ENCODE measurements at places on chromosomes 7 and 10.

DNA sequence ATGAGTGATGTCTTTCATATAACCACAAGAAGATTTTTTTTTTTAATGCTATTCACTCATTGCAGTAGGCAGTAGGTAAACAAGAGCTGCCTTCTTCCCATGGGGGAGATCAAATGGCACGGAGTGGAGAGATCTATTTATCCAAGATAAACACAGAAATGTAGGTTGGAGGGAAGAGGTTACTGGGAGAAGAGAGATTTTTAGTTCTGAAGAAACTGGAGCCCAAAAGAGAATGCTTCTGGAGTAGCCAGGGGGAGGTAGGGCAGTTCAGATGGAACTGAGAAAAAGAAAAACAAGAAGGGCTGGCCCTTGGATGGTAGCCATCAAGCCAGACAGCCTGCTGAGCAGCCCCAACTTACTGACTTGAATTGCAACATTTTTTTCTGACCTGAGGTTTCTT lies 270.1 kb upstream of the TPK1 start:
- no peak for DNase-seq

- no peak for DNase-seq
Measured at GRCh38 chr7:122974229-122974628, 21.3 kb downstream of the TAS2R16 start.

GRCh38 chr10:64096941-64097340 lies 575.7 kb downstream of the REEP3 start:
- DNase-seq = no peak

DNA sequence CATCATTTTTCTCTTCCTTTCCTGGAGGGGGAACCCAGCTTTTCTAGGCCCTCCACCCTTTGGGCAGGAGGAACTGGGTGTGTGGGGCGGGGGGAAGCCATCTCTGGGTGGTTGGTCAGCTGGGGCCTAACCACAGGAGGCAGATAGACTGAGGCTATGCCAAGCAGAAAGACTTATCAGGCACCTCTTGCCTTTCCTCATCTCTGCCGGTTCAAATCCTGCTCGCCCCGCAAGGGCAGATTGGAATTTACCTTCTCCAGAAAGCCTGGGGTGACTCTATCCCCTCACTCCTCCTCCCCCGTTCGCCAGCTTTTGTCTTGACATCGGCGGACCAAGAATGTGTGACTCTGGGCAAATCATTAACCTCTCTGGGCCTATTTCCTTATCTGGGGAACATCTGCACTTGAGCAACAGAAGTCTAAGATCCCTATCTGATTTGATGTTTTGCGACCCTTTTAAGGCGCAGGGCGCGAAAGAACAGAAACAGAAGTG lies 584 bp upstream of the GARS1 start:
- DNase-seq = peak; percentile 36

GRCh38 chr10:81520688-81521087 lies 354.3 kb upstream of the NRG3 start:
- DNase-seq = no peak

DNA sequence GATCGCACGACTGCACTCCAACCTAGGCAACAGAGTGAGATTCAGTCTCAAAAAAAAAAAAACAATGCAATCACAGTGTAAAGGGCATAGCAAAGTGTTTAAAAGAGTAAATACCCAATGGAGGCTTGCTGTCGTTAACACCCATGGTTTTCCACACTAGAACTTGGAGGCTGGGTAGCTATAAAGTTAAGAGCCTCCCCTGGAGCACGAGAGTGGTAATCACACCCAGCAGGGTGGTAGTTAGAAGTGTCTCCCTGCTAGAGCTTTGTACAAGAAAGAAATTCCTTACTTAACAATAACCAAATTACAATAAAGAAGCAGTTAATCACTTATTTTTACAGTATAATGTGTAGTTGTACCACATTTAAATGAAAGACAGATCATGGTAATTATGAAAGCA lies 1078.9 kb downstream of the NRG3 start:
- no peak for DNase-seq

DNA sequence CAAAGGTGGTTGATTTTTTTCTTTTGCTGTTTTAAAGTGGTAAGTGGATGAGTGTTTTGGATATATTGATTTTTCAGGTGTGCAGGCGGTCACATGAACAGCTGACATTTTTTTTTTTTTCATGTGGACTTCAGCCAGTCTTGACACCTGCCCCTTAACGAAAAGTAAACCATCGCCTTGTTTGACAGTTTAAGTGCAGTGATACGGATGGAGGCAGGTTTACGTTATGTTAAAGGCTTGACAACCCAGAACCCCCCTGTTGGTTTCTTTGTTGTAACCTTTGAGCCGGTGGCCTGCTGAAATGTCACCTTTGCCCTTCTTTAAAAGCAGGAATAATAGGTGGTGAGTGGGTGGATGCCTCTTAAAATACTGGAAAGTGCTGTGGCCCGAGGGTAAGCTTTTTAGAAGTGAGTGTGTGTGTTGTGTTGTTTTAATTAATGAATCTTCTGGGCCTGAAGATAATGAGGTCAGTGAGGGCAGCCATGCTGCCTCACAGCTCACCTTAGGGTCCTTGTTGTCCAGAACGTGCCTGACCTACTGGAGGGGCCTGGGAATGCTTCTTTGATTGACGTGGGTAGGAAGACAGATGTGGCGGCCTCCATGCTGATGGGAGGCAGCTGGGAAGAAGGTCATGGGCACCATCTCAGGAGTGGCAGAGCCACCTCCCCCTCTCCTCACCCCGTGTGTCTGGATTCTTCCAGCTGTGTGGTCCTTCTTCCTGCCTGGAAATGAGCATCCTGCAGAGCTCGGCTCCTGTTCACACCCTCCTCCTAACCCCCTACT lies 69.8 kb downstream of the TCF7L2 start:
- no peak for DNase-seq

GRCh38 chr10:79286318-79286951 lies 60.8 kb upstream of the PPIF start:
- peak; percentile 98 for DNase-seq

- peak; percentile 96 for DNase-seq
Measured at GRCh38 chr7:17770710-17771375, 169.5 kb downstream of the SNX13 start.

- DNase-seq = peak; percentile 52
Measured at GRCh38 chr7:121994625-121995410, 121.9 kb downstream of the PTPRZ1 start.

- DNase-seq = no peak
Measured at GRCh38 chr10:131358741-131359442, 47.4 kb upstream of the TCERG1L start.

- no peak for DNase-seq
Measured at GRCh38 chr10:127983344-127984100, 76.6 kb downstream of the PTPRE start.

- no peak for DNase-seq
Measured at GRCh38 chr7:26619348-26619984, 244.9 kb downstream of the SKAP2 start.

DNA sequence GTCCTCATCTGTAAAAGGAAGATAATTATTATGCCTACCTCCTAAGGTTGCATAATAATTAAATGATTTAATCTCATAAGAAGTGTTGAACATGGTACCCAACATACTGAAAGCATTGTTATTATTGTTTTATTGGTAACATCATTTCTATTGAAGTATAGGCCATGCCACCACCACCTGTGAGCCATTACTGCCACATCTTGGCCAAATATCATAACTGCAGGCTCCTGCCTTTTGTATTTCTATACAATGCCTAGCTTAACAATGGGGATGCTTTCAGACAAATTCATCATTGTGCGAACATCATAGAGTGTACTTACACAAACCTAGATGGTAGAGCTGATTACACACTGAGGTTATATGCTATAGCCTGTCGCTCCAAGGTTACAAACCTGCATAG lies 61.1 kb upstream of the NPSR1 start:
- DNase-seq = no peak

DNA sequence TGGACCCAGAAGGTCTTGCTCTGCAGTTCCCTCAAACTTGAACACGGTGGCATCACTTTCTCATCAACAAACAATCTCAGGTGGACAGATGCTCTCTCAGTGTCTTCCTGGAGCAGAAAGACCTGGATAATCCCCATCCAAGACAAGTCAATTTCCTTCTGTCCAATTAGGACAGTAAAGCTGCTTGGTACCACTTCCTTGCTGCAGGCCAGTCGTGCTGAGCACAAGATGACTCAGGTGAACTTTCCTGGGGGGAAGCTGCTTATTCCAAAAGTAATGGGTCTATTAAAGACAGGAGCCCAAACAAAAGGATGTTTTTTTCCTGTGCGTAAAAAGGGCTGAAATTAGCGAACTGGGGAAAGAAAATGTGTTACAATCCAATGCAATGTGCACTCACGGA lies 107.6 kb upstream of the AFAP1L2 start:
- DNase-seq = no peak

DNA sequence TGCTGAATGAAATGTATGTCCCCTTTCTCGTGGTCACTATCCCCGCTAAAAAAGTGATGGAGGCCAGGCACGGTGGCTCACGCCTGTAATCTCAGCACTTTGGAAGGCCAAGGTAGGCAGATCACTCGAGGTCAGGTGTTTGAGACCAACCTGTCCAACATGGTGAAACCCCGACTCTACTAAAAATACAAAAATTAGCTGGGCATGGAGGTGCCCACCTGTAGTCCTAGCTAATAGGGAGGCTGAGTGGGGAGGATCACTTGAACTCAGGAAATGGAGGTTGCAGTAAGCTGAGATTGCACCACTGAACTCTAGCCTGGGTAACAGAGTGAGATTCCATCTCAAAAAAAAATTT lies 91.4 kb upstream of the MKLN1 start:
- no peak for DNase-seq

- DNase-seq = no peak
Measured at GRCh38 chr10:6053816-6054631, 8.1 kb downstream of the IL2RA start.

GRCh38 chr7:151025924-151026671 lies 1.8 kb upstream of the ATG9B start:
- DNase-seq = no peak

DNA sequence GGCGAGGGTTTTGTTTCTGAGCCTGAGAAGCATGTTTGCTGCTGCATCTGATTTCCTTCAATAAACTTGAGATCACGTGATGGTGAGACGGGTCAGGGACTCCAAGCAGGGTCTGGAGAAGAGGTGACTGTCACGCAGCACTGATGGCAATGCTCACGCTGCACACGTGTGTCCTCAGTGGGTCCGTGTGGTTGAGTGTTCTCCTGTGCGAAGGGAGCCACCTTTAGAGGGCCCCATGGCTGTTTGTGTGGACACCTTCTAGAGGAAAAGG lies 100.4 kb downstream of the WDR37 start:
- no peak for DNase-seq

GRCh38 chr10:74177140-74177677 lies 26.2 kb downstream of the ADK start:
- no peak for DNase-seq

DNA sequence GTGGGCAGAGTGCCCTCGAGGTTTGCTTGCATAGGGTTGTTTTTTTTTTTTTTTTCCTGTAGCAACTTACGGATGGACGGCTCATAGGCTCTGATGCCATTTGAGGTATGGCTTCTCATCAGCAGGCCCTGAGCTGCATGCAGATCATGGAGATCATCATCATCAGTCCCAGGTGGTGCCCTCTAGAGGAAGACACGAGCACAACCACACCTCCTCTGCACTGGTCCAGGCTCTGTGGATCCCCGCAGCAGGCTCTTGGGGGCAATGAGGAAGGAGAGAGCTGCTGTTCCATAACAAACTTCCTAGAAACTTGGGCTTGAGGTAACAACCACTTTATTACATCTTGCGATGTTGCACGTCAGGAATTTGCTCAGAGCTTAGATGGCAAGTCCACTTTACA lies 132.7 kb upstream of the CXCL12 start:
- DNase-seq = no peak

DNA sequence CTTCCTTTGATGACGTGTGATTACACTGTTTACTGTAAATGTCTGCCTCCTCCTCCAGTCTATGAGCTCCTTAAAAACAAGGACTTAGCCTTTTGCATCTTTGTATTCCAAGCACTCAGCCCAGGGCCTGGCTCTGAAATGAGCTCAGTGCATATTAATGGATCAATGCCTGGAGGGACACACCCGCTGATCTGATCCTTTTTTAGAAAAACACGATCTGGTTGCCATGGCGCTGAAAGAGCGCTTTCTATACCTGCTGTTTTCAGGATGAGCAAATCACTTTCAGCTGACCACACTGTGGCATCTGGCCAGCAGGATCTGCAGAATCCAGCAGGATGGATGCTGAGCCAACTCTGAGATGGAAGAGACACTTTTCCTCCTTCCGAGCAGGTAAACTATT lies 37.8 kb upstream of the GARS1 start:
- no peak for DNase-seq

DNA sequence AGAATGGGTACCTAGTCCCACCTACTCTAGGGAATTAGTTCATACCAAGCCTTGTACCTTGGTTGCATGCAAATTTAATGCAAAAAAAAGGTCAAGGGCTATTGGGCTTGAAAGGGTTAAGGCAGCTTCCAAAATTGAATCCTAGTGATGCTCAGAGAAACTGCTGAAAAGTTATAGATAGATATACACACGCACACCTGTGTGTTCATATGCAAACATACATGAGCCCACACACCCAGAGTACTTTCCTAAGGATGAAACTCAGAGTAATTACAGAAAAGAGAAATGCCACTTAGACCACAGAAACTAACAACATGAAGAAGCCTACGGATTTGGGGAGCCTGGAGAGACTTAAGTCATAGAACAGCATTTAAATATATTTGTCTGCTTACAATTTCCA lies 1.5 kb downstream of the SLC25A13 start:
- DNase-seq = peak; percentile 50

DNA sequence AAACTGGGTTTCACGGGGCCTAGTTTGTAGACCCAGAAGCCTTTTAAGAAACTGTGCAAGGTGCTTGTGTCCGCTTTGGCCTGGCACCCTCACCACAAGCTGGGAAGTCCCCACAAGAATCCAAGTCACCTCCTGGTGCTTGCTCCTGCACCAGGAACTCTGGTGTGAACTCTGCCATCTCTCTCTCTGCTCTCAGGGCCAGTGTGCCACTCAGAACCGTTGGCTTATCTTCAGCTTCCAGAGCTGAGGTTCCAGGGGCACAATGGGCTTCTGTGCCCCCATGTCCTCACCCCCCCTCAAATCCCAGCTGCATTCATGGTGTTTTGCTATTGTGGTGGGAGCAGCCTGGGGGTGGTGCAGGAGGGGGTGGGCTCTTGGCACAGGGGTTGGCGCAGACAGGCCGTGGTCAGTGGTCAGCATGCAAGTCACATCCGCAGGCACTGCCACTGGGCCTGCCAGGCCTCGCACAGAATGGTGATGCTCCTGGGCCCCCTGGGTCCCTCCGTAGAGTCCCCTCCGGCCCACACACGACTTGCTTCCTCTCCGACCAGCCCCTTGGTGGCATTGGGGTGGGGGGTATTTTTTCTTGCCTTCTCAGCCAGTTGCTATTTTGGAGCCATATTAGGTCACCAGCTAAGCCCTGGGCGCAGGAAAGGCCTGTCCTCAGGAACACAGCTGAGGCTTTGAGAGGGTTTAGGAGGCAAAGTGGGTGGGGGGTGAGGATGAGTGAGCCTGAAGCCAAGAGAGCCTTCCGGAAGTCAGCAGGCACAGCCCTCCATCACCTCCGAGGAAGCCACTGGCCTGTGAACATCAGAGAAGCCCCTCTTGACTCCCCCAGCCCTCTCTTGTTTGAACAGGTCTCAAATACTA lies 3.0 kb downstream of the ZCCHC24 start:
- no peak for DNase-seq

GRCh38 chr10:19466709-19467108 lies 349.5 kb upstream of the PLXDC2 start:
- DNase-seq = no peak

- DNase-seq = no peak
Measured at GRCh38 chr7:64965594-64965993, 25.2 kb downstream of the ZNF117 start.

- no peak for DNase-seq
Measured at GRCh38 chr10:27190508-27190907, 35.4 kb downstream of the MASTL start.
